Breast epithelium (tissue), 4 donors: ENCODE measurements at places on chromosomes 3 and 15. TPM values are rescaled to one million over a fixed set of nuclear protein-coding genes. Genes with fewer than 3 reads are reported as not detected.

GRCh38 chr3:186814100-186814499 lies 7.8 kb upstream of the RFC4 start:
- H3K4me3 ChIP-seq = no peak overlapping the region
- H3K27me3 ChIP-seq = peaks cover 4% of the 10 kb centered on the region

- DNase-seq = no peak
- no peaks in the 10 kb centered on the region for H3K4me1 ChIP-seq
- no peak overlapping the region for H3K4me3 ChIP-seq
- peak overlapping the region; percentile 68 for H3K27ac ChIP-seq
Observed at GRCh38 chr3:159795042-159795441, 193.6 kb upstream of the IL12A start.

DNA sequence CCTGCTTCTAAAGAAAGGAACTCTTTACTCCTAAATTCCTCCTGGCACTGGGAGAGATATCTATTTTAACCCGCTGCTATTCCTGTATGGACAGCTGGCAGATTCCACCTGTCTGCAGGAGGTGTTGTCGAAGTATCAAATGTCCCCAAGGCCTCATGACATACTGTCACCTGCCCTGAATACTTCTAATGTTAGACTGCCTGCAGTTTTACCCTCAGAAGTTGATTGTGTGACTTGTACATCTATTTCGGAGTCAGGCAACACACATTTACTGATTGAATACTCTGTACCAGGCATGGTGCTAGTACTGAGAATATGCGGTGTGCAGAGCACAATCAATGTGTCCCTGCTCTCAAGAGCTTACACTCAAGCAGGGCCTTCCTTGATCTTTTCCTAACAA lies 38.6 kb downstream of the PDZRN3 start:
- H3K27me3 ChIP-seq = no peaks in the 10 kb centered on the region
- H3K36me3 ChIP-seq = no peaks in the 10 kb centered on the region
- no peaks in the 10 kb centered on the region for H3K4me1 ChIP-seq
- no peak overlapping the region for H3K4me3 ChIP-seq

ABHD2 gene
- total RNA-seq = 76.7 TPM

DNA sequence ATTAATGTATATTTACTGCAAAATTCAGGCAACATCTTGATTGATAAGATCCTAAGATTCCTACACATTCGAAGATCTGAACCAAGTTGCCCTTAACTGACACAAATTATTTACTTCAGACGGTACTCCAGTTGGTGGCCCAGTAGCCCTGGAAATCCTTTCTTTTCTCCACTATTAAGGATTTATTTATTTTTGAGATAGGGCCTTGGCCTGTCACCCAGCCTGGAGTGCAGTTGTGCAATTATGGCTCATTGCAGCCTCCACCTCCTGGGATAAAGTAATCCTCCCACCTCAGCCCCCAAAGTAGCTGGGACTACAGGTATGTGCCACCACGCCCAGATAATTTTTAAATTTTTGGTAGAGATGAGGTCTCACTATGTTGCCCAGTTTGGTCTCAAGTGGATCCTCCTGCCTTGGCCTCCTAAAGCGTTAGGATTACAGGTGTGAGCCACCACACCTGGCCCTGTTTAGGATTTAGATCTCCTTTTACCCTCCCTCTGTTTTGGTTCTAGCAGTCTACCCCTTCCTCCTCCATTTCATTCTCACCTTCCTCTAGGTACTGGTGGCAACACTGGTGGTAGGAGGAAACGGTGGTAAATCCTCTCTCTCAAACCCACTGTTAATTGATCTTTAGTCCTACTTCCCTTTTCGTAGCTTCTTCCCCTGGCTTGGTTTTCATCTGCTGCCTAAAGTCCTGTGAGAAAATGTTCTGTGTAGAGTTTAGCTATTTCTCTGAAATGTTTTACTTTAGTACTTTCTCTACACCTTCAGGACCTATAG lies 12.7 kb upstream of the ZNF609 start:
- no peak overlapping the region for H3K4me3 ChIP-seq
- DNase-seq = no peak
- peaks cover 3% of the 10 kb centered on the region for H3K4me1 ChIP-seq
- no peaks in the 10 kb centered on the region for H3K27me3 ChIP-seq

DNA sequence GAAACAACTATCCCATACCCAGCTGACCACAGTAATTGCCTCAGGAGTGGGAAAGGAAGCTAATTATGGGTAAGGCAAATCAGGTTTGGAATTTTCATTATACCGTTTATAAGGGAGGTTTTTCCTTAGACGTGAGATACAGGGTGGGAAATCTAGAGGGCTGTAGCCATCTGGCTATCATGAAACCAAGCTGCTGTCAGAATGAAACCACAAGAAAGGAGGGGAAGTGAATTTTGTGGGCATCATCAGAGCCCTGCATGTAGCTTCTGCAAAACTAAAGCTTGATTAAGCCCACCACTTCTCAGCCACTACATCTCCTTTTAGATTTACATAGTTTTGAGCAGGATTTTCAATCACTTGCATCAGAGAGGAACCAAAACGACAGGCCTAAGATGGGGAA lies 893.5 kb downstream of the TUSC7 start:
- no peaks in the 10 kb centered on the region for H3K36me3 ChIP-seq
- no peak overlapping the region for H3K4me3 ChIP-seq
- no peaks in the 10 kb centered on the region for H3K27me3 ChIP-seq
- no peak for DNase-seq
- no peak overlapping the region for H3K27ac ChIP-seq

GRCh38 chr15:48060396-48060795 lies 60.4 kb upstream of the SLC24A5 start:
- H3K4me3 ChIP-seq = no peak overlapping the region
- H3K4me1 ChIP-seq = no peaks in the 10 kb centered on the region
- DNase-seq = no peak

DNA sequence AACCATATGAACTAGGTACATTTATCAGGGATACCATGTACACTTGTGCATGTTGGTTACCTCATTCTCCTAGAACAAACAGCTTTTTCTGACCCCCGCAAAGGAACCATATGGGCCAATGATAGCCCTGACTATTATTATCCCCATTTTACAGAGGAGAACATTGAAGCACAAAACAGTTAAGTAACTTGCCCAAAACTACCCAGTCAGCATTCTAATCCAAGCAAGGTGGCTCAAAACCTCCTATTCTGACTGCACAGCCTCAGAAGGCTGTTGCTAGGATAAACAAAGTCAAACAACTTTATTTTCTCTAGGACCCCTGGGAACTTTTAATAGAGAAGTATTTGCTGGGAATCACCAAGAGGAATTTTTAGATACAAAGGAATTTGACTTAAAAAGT lies 36.7 kb downstream of the CFAP44 start:
- H3K4me3 ChIP-seq = no peak overlapping the region
- H3K27me3 ChIP-seq = no peaks in the 10 kb centered on the region
- H3K4me1 ChIP-seq = no peaks in the 10 kb centered on the region
- no peaks in the 10 kb centered on the region for H3K36me3 ChIP-seq

- H3K4me1 ChIP-seq = no peaks in the 10 kb centered on the region
- no peak overlapping the region for H3K4me3 ChIP-seq
- no peaks in the 10 kb centered on the region for H3K36me3 ChIP-seq
- no peak overlapping the region for H3K27ac ChIP-seq
- H3K27me3 ChIP-seq = no peaks in the 10 kb centered on the region
Observed at GRCh38 chr3:15527031-15527459, 5.5 kb upstream of the COLQ start.

- H3K4me1 ChIP-seq = no peaks in the 10 kb centered on the region
- H3K27me3 ChIP-seq = no peaks in the 10 kb centered on the region
- DNase-seq = no peak
Observed at GRCh38 chr3:42872718-42873117, 3.0 kb downstream of the CYP8B1 start.

- no peak overlapping the region for H3K4me3 ChIP-seq
- no peaks in the 10 kb centered on the region for H3K4me1 ChIP-seq
- H3K36me3 ChIP-seq = no peaks in the 10 kb centered on the region
Observed at GRCh38 chr3:166388321-166388720, 551.1 kb upstream of the BCHE start.

- H3K27me3 ChIP-seq = no peaks in the 10 kb centered on the region
- peak within 1 kb of the TSS; percentile 89 for H3K4me3 ChIP-seq
- H3K36me3 ChIP-seq = no peaks in the 10 kb centered on the region
- peak; percentile 71 for DNase-seq
Observed at GRCh38 chr3:48504051-48504946, at the start of gene SHISA5. SHISA5 (minus strand) TSS chr3:48504174; CDS start chr3:48504094, 80 bp downstream.

DNA sequence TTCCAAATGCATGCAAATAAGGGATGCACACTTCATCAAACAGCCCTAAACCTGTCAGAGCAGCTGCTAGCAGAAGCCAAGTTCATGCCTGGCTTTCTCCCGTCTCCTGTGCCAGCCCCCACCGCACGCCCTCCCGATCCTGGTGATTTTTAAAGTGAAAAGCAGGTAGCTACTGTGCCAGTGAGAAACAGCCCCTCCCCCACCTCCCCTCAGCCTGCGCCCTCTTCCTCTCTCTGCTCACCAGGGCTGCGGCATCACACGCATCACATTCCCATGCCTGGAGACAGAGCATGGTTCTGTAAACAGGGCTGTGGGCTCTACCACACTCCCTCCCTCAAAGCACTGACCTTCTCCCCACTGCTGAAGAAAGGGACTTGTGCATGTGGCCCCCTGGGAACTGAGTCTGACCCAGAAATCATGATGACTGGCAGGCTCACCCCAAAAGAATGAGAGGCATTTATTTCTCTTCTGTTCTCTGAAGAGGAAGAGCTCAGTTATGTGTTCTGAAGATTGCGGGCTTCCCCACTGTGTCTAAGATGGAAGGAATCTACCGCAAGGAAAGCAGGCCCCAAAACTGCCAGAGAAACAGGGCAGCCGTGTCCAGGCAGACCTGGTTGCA lies 14.5 kb upstream of the SLC6A1 start:
- no peaks in the 10 kb centered on the region for H3K4me1 ChIP-seq
- H3K27ac ChIP-seq = no peak overlapping the region
- H3K4me3 ChIP-seq = no peak overlapping the region
- H3K36me3 ChIP-seq = no peaks in the 10 kb centered on the region
- DNase-seq = no peak

- H3K4me1 ChIP-seq = peaks cover 15% of the 10 kb centered on the region
- H3K4me3 ChIP-seq = no peak overlapping the region
- DNase-seq = no peak
Observed at GRCh38 chr15:100897221-100898151, 17.9 kb downstream of the ALDH1A3 start.

DNA sequence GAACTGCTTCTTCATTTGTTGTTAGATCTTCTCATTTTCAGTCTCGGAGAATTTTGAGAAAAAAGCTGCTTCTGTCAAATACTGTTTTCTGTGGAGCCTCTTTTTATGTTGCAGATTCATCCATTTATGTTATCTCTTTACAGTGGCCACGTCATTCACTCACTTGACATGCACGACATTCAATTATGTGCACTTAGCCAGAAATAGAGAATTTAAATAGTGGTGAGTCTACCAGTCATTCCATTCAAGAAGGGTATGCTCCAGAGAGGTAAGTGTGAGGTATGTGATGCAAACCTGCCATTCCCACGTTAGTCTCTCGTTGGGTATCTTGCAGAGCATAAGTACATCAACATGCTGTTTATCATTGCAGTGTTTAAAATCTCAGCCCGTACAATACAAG lies 9.8 kb downstream of the ARPP19 start:
- no peak for DNase-seq
- no peaks in the 10 kb centered on the region for H3K27me3 ChIP-seq
- H3K4me3 ChIP-seq = no peak overlapping the region
- no peaks in the 10 kb centered on the region for H3K4me1 ChIP-seq

DNA sequence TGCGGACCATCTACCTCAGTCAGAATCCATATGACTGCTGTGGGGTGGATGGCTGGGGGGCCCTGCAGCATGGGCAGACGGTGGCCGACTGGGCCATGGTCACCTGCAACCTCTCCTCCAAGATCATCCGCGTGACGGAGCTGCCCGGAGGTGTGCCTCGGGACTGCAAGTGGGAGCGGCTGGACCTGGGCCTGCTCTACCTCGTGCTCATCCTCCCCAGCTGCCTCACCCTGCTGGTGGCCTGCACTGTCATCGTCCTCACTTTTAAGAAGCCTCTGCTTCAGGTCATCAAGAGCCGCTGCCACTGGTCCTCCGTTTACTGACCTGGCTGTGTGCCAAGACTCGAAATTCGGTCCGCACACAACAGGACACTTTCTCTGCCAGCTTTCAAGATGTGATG lies 21.9 kb downstream of the NRROS start:
- no peaks in the 10 kb centered on the region for H3K4me1 ChIP-seq
- no peak overlapping the region for H3K27ac ChIP-seq
- DNase-seq = peak; percentile 48
- no peak overlapping the region for H3K4me3 ChIP-seq

AMT gene
- 3.6 TPM for total RNA-seq

- H3K4me1 ChIP-seq = peaks cover 16% of the 10 kb centered on the region
- no peaks in the 10 kb centered on the region for H3K36me3 ChIP-seq
- H3K27ac ChIP-seq = peak overlapping the region; percentile 94
- no peaks in the 10 kb centered on the region for H3K27me3 ChIP-seq
Observed at GRCh38 chr3:52053307-52054304, 2.8 kb downstream of the DUSP7 start.

GRCh38 chr3:156424758-156425157 lies 130.2 kb downstream of the SSR3 start:
- DNase-seq = no peak
- no peaks in the 10 kb centered on the region for H3K27me3 ChIP-seq
- H3K36me3 ChIP-seq = no peaks in the 10 kb centered on the region
- no peak overlapping the region for H3K27ac ChIP-seq
- no peaks in the 10 kb centered on the region for H3K4me1 ChIP-seq

- no peaks in the 10 kb centered on the region for H3K4me1 ChIP-seq
- DNase-seq = no peak
- no peaks in the 10 kb centered on the region for H3K27me3 ChIP-seq
- no peak overlapping the region for H3K27ac ChIP-seq
Observed at GRCh38 chr3:141812586-141812985, 49.4 kb downstream of the GRK7 start.

GRCh38 chr3:99607151-99607550 lies 31.2 kb upstream of the COL8A1 start:
- H3K4me3 ChIP-seq = no peak overlapping the region
- no peaks in the 10 kb centered on the region for H3K27me3 ChIP-seq
- DNase-seq = no peak
- no peaks in the 10 kb centered on the region for H3K36me3 ChIP-seq
- H3K27ac ChIP-seq = no peak overlapping the region

DNA sequence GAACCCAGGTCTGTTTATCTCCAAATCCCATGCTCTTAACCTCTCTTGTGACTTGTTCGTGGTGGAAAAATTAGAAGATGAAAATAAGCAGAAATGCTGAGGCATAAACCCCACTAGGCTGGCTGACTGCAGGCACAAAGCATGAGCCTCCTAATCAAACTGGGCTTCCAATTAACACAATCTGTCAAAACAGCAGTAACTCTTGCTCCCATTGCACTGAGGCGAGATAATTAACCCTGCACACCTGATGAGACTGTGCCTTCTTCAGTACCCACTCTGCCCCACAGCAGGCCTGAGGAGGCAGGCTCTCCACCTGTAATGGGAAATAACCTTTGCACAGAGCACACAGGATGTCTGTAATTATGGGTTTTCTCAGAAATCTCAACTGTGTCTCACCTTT lies 284.4 kb upstream of the WNT5A start:
- H3K27me3 ChIP-seq = no peaks in the 10 kb centered on the region
- H3K4me1 ChIP-seq = no peaks in the 10 kb centered on the region
- DNase-seq = no peak
- H3K27ac ChIP-seq = no peak overlapping the region
